ENCODE measurements at places on chromosomes 7 and 10.

DNA sequence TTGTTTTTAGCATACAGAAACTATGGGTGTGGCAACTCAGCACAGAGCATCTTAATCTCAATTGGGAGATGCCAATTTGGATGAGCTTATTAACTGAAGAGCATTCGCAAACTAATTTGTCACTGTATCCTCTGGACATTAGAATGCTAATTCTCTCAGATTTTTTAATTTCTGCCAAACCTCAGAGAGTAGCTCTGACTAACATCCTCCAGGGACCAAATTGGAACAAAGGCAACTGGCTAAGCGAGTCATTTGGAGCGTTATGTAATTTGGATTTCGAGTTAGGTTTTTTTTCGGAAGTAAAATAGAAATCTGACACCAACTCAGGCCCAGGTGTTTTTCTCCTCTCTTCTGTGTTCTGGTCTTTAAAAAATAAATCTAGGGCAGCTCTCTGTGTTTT lies 201.9 kb downstream of the BMPER start:
- no peak for DNase-seq

DNA sequence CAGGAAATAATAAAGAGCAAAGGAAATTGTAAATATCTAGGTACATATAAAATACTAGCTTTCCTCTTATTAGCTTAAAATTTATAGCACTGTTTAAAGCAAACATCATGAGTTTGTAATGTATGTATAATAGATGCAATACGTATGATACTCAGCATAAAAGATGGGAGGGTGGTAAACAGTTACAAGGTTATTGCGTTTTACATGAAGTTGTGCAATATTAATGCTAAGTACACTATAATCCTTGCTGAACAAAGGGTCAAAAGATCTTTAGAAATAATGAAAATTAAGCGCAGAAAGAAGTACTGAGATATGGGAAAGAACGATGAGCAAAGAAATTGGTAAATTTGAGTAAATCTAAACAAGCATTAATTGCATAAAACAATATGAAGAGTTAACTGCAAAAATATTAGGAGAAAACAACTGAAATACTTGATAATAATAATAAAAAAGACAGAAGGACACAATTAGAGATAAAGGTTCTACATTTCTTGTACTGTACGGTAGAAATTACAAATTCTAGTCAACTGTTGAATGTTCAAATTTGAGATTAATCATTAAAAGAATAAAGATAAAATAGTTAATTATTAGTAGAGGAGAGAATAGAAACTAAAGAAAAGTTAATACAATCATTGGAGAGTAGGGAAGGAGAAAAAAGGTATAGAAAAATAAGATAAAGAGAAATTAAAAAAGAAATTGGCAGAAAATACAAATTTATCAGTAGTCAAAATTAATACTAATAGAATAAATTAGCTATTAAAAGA lies 17.9 kb downstream of the C10orf67 start:
- no peak for DNase-seq

- DNase-seq, result no peak
These were observed 31.6 kb upstream of the LYZL1 start for GRCh38 chr10:29257106-29257783.

- no peak for DNase-seq
These were observed 453 bp downstream of the SFMBT2 start for GRCh38 chr10:7410301-7410861.

GRCh38 chr7:72429316-72429715 lies 17.2 kb upstream of the CALN1 start:
- DNase-seq, result no peak

DNA sequence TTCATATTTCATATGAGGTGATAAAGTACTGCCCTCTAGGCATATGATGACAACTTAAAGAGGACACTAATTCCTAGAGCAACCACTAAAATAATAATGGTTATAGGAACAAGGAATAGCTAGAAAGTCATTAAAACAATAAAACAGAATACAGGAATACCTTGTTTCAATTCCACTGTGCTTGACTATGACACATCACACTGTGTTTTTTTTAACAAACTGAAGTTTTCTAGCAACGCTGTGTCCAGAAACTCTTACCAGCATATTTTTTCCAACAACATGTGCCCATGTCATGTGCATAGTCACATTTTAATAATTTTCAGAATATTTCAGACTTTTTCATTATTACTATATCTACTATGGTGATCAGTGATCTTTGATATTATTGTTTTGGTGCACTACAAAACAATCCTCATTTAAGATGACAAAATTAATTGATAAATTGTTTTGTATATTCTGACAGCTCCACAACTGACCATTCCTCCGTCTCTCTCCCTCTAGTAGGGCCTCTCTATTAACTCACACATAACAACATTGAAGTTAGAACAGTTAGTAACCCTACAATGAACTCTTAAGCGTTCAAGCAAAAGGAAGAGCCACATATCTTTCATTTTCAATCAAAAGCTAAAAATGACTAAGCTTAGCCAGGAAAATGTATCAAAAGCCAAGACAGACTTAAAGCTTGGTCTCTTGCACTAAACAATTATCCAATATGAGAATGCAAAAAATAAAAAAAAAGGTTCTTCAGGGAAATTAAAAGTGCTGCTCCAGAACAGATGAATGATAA lies 85.8 kb downstream of the SNX13 start:
- DNase-seq, result no peak

- DNase-seq, result no peak
These were observed 81.3 kb downstream of the VWDE start for GRCh38 chr7:12322284-12322902.

- DNase-seq, result no peak
These were observed 2.3 kb downstream of the IGF2BP3 start for GRCh38 chr7:23467806-23468525.

DNA sequence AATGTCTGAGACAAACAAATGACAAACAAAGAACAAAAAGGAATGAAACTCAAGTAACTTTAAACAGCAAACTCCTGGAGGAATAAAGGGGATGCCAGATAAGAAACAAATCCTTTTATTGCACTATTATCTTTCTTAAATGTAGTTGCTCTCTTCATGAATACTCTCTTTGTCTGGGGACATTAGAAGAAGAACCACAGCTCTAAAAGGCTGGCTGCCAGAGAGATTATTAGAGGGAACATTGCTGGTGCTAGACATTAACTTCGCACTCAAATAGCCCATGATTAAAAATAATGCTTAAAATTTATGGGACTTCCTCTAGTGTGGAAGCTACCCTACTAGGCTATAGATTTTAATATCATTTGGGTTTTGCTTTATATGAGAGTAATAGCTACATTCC lies 1330.4 kb downstream of the XPNPEP1 start:
- DNase-seq, result no peak

DNA sequence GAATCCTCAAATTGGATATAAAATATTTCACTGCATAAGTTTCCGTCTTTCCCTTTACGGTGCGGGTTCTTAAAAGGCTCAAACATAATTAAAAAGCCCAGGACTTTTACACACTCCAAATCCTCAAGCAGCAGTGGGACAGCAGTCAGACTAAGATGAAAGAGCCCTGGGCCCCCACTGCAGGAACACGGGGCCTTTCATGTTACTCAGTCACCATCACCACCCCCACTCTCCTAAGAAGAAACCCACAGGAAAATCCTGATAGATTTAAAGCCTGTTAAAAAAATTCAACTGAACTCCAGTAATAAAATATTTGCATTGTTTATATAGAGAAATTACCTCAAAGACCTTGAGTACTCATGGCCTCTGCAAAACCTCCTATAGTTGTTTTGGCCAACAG lies 74.0 kb upstream of the TRIL start:
- no peak for DNase-seq

- no peak for DNase-seq
These were observed 53.0 kb downstream of the DNAJC1 start for GRCh38 chr10:21950566-21950965.

- DNase-seq, result no peak
These were observed 5.5 kb downstream of the CPA5 start for GRCh38 chr7:130349911-130350782.

DNA sequence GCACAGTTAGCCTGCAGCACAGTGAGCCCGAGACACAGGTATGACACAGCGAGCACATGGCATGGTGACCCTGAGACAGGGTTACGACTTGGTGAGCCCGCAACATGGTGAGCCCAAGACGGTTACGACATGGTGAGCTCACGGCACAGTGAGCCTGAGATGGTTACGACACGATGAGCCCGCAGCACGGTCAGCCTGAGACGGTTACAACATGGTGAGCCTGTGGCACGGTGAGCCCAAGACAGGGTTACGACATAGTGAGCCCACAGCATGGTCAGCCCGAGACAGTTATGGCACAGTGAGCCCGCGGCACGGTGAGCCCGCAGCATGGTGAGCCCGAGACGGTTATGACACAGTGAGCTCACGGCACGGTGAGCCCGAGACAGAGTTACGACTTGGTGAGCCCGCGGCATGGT lies 156.1 kb downstream of the MAD1L1 start:
- DNase-seq, result no peak

GRCh38 chr7:150451833-150452461 lies 1.5 kb downstream of the GIMAP8 start:
- no peak for DNase-seq

All from ascending aorta (tissue), 2 donors.